Sciatic nerve (tissue), 2 donors: ENCODE measurements at places on chromosomes 7 and 10. TPM values are rescaled to one million over a fixed set of nuclear protein-coding genes. Genes with fewer than 3 reads are reported as not detected.

GRCh38 chr7:87345962-87346371, 503 bp downstream of the CROT start:
- DNase-seq, result no peak

- no peak for DNase-seq
These were observed 32.0 kb downstream of the AUTS2 start for GRCh38 chr7:69630292-69630691.

- no peak for DNase-seq
These were observed 205.5 kb upstream of the CDC14C start for GRCh38 chr7:48718731-48719378.

- DNase-seq, result no peak
These were observed 86.4 kb upstream of the ZNF746 start for GRCh38 chr7:149584009-149584408.

DNA sequence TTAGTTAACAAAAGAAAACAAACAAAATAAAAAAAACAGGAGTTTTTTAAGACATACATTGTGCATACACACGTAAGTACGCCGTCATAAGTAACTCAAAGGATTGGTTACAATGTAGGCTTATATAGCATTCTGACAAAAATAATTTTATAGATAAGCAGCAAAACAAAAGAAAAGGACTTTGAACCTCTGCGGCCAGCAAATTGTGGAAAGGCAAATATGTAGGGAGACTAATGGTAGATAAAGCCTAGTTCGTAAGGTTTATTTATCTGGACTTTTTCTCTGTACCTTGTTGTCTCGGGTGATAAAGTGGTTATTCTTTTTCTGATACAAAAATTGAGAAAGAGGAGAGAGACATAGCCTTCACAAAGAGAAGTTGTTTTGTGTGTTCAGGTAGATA, 891.9 kb downstream of the CNTNAP2 start:
- DNase-seq, result no peak

NUTM2E gene
- total RNA-seq, result not detected

- DNase-seq, result no peak
These were observed 31.7 kb downstream of the CISD1 start for GRCh38 chr10:58300676-58301075.

DNA sequence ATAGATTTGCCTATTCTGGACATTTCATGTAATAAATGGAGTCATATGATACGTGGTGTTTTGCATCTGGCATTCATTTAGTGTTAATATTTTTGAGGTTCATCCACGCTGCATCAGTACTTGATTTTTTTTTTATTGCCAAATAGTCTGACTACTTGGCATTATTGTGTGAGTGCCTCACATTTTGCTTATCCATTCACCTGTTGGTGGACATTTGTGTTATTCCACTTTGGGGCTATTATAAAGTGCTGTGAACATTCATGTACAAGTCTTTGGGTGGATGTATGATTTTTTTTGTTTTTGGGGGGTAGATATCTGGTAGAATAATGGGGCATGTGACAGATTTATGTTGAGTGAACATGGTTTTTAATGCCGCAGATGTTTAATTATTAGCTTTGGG, 19.7 kb downstream of the CUL1 start:
- no peak for DNase-seq

DNA sequence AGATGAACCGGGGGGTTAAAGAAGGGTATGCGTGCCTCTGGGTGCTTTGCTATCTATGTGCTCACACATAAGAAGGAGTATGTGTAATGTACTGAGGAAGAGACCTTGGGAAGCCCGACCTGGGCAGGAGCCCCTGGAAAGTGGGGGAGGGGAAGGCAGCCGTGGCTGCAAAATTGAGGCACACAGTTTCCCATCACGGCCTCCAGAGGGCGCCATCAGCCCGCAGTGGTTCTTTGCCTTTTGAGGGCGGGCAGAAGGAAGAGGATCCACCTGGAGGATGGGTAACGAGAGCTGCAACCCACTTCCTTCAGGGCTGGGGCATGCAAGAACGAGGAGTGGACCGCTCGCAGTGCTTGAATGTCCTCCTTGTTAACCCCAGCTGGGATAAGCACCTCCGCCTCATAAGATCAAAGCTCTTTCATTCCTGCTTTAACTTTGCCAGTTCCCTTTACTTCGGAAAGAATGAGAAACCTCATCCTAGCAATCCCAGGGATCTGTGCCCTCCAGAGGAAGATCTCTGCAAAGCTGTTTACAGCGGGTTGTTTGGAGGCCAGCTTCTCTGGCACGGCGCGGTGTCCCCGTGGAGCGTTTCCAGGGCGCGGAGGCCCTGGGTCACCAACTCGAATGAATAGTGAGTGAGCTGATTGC, 77.9 kb downstream of the PCGF5 start:
- DNase-seq, result peak; percentile 87

DNA sequence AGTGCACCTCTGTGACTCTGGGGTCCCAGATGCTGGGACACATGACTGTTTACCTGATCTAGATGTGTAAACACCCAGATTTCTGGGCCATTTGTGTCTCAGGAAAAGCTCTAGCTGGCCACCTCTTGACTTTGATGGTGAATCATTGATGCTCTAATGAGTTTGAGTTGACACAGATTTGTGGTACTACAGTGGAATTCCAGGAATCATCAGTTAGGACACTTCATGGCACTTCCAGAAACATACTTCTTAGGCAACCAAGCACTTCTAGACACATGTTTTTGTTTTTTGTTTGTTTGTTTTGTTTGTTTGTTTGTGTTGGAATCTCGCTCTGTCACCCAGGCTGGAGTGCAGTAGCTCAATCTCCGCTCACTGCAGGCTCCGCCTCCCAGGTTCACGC, 302.2 kb upstream of the ZMIZ1 start:
- DNase-seq, result no peak

MCM10 gene
- 0.45 TPM for total RNA-seq

DNA sequence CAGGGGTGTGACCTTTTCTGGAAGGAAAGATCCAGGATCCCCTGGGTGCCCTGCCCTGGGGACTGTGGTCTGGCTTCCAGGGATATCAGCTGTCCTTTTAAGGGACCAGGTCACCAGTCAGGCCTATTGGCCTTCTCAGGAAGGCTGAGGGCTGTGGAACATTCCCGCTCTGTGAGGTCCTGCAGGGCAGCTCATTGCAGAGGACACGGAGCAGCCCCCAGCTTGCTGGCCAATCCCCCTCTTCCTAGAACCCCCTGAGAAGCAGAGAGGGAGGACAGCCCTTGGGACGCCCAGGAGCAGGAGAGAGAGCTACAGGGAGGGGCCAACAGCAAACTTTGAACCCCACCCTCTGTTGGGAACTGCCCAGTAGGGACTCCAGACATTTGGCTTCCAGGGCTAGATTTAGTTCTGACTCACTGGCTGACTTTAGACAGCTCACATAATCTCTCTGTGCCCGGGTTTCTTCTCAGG, 67.9 kb upstream of the COL13A1 start:
- DNase-seq, result peak; percentile 19

DNA sequence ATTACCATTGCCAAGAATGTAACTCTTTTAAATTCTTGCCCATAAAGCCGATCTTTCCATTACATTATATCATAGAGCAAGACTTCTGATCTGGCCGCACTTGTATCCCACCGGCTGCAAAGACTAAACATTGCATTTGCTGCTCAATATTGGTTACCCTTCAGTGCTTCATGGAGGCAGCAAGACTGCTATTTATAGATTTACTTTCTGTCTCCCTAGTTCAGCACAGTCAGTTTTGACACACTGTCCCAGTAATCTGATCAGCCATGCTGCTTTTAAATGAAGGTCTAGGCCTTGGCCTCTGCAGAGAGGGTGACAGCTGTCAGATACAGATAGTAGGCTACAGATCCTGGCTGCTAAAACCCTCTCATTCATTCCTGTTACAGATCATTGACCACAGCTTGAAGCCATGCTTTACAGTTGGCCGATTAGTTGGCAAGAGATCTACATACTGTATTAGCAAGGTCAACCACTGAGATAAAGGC, 562.6 kb upstream of the GALNT17 start:
- DNase-seq, result no peak

CTAGE8 gene
- 1.2 TPM for total RNA-seq

- no peak for DNase-seq
These were observed 11.9 kb upstream of the FOXL3 start for GRCh38 chr7:278081-278480.

DNA sequence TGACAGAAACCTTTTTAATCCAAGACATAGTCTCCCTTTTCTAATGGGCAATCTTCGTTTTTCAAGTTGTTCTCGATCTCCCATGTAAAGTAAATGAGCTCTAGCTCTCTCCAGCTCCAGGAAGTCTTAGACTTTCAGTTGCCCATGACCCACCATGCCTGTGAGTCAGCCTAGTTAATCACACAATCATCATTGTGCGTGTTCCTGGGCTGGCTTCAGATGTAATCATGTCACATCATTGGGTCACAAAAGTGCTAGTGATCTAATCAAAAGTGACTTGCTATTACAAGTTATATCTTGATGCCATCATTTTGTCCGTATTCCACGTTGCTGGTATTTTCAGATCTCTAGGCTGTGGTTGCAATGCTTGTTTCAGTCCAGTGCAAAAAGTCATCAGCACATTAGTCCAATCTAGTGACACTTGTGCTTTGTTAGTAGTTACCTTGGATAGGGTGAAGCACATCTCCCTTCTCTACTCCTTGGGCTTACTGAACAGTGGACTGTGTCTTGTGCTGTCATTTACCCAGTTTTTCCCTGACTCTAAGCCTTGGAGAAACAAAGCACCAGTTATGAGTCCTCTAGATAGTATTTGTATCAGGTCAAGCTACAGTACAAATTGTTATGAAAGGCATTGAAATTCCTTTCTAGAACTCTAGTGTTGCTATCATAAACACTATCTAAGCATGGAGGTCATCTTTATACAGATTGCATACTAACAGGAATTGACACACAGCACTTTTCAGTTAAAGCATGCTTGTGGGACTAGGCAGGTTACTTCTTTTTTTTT, 316.6 kb downstream of the GFRA1 start:
- no peak for DNase-seq

- DNase-seq, result no peak
These were observed 12.4 kb downstream of the CUX1 start for GRCh38 chr7:101829821-101830220.
